Fibroblast of skin of scalp (primary cell): ENCODE measurements at places on chromosomes 16 and 17.

DNA sequence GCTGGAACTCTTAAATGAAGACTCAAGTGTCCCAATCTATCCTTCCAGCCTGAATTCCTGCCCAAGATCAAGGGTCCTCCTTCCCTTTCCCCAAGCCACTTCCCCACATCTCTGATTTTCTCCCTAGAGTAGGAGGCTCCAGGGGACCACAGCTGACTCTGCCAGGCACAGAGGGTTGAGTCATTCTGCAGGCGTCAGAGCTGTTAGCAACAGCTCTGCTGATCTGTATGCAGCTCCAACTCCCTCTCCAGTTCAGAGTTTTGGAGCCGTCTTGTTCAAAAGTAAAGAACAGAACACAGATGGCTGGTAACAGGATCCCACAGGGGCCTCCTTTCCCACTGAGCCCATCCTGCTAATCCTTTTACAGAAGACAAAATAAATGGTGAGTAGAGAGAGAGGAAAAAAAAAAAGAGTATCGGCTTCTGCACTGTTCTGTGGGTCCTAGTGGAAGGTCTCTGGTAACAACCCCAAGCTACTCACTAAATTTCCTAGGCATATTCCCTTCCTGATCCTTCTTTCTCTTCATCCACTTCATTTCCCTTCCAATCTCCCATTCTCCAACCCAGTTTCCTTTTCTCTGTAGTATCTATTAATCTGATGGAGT is 13.4 kb upstream of the TAOK1 start:
- DNase-seq: peak; percentile 73

DNA sequence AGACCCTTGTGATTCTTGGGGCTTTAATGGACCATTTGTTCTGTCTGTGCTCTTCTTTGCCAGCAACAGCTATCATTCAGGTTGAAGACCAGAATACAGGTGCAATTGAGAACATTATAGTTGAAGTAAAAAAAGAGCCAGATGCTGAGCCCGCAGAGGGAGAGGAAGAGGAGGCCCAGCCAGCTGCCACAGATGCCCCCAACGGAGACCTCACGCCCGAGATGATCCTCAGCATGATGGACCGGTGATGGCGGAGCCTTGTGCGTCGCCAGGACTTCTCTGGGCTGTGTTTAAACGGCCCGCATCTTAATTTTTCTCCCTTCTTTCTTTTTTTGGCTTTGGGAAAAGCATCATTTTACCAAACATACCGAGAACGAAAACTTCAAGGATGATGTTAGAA is 7.3 kb upstream of the CARMIL2 start:
- no peak for DNase-seq

DNA sequence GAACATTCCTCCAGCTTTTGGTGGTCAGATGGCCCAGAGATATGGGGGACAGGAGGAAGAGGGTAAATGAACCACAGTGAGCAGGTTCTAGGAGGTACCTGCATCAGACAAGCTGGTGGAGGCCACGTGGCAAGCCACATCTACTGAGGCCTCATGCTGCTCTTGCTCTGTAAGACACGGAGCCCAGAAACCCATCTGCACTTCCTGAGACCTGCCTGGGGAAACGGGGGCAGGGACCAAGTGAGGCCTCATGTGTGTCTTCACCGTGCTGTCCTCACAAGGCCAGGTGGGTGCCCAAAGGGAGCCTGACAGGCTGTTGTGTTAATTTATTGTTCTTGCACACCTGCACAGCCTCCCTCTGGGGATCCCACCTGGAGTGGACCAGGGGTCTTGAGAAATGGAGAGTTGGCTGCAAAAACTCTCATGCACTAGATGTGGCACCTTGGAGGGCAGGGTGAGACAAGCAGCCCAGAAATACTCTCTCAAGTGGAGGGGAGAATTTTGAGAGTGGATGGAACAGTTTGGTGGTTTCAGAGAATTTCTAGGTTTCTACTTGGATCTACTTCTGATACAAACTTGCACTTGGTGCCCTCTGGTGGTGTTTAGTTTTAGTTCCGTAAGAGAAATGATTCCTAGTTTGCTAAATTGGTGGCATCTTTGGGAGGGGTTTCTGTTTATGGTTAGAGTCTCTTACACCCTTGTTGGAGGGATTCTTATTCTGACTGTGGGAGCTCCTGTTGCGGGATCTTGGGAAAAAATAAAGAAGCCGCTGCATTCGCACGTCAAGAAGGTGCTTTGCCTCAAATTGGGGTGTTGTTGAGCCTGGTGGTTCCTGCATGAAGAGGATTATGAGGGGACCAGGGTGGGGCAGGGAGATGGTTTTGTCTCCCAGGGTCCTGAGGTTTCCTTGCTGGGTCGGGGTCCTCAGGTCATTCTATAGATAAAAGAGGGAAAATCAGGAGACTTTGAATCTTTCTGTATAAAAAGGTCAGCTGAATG is 47.5 kb downstream of the SLC6A2 start:
- DNase-seq: peak; percentile 64

- DNase-seq: no peak
Observed at GRCh38 chr16:4206680-4207079, 35.2 kb downstream of the SRL start.

DNA sequence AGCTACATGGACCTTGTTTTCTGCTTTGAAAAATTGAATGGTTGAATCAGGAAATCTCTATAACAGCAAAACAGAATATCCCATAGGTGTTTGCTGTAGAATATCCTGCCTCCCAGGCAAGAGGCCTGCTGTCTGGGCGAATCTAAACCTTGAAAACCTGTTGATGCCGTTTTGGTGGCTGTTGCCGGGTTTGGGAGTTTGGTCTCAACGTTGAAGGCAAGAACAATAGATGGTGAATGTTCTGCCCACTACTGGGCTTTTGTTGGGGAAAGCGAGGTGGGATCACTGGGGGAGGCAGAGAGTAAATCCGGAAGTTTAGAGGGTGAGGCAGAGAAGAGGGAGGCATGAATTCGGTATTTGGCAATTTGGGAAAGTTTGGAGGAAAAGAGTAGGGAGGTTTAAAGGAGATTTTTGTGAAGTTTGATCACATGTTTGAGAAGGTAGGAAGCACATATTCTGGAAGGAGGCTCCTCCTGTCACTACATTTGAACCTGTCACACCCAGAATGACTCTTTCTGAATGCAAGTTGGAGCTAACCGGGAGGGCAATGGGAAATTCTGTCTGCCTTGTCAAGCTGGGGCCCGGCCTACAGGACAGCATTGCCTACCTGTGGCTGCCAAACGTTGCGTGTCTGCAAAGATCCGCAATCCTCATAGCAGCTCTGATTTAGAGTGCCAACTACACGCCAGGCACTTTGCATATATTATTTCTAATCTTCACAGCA is 46.5 kb downstream of the GPRC5B start:
- no peak for DNase-seq

GRCh38 chr16:4373909-4374742 is 2.5 kb downstream of the VASN start:
- DNase-seq: peak; percentile 98

DNA sequence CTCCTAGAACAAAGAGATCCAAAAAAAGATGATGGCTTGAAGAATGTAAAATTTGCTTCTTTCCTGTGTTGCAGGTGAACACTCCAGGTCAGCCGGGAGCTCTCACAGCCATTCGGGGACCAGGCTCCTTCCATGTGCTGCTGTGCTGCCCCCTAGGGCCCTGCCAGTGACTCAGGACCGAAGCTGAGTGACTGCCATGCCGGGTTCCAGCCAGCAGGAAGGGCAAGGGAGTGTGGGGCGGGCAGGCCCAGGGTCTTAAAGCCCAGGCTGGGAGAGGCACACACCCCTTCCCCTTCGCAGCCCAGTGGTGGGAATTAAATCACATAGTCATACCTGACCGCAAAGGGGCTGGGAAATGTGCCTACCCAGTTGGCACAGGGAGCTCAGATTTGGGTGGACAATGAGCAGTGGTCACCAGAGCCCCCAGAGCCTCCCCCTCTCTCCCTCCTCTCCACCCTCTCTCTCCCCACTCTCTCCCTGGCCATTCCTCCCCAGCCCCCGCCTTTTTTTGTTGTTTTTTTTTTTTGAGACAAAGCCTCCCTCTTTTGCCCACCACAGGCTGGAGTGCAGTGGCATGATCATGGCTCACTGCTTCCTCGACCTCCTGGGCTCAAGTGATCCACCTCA is 11.5 kb downstream of the EPOP start:
- DNase-seq: peak; percentile 60

GRCh38 chr16:30569281-30569680 is 2.2 kb downstream of the ZNF688 start:
- DNase-seq: no peak

DNA sequence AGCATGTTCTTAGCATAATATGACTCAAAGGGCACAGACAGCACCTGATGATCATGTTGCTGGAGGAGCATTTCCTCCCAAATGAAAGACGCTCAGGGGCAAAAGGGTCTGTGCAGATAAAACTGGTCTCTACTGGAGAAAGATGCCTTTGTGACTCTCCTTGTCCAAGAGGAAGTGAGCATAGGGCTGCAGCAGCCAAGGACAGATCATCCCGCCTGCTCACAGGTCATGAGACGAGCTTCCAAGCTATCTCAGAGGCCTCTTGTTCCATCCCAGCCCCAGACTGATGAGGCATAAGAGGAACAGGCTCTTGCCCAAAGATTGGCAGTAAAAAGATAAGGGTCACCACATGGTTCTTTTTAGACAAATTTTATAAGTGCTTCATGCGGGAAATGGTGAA is 141.8 kb downstream of the KATNIP start:
- no peak for DNase-seq

DNA sequence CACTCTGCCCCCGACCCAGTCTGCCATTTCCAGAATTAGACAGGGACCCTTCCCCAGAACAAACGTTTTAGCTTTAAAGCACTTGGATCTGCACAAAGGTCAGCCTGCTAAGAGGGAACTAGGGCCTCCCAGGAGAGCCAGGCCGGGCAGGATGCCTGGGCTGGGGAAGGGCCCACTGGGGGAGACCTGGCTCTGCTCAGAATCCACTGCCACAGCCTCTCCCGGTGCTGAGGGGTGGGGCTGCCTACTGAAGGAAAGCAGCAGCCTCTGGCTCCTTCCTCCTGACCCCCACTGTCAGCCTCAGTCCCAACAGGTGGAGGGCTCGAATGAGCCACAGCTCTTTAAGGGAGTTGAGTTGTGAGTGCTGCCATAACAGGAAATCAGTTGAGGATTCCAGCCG is 1.7 kb downstream of the YBX2 start:
- no peak for DNase-seq

DNA sequence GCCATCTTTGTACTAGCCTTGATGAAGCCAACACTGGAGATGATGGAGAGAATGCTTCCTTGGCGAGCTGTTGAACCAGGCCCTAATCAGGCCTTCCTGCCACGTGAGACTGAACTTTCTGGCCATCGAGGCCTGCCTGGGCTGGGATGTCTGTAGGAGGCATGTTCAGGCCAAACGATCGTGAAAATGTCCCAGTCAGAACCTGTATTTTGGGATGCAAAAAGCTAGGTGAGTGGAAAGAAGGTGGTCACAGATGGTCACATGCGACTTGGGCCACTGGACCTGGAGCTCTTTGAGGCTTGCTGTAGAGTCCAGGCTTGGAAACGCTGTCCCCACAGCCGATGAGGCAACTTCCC is 12.9 kb downstream of the KNOP1 start:
- no peak for DNase-seq

GRCh38 chr16:12160249-12160648 is 183.7 kb downstream of the SNX29 start:
- DNase-seq: peak; percentile 79

DNA sequence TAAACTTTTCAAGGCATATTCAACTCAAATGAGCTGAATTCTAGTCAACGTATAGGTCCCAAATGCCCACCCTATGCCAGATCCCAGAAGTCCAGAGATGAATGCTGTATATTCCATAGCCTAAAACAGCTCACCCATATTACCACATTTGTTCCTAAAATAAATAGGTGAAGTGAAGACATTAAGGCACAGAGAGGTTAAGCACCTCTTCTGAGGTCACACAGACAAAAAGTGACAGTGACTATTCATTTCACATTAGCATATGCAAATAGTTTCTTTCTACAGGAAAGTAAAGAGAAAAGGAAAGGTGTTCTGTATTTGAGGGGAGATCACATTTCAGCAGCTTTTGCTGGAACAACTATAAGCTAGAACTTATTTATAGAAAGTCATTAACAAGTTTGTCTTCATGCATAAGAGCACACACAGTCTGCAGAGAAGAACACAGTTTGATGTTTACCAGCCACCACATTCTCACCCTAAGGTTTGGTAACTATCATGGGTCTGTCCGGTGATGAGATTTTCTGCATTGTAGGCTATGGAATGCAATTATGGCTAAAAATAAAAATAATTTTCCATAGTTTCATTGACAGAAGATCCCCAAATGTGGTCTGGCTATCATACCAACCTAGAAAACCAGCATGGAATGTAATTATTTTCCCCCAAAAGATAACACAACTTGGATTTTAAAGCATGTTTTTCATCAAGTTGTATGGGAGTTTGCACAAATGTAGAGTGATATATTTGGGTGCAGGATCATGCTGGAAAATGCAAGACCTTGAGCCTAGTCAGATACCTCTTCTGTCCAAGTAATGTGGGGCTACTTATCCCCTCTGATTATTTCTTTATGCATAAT is 402.1 kb downstream of the UTP18 start:
- no peak for DNase-seq

- DNase-seq: peak; percentile 48
Observed at GRCh38 chr16:8958344-8959167, 5.2 kb downstream of the USP7 start.

DNA sequence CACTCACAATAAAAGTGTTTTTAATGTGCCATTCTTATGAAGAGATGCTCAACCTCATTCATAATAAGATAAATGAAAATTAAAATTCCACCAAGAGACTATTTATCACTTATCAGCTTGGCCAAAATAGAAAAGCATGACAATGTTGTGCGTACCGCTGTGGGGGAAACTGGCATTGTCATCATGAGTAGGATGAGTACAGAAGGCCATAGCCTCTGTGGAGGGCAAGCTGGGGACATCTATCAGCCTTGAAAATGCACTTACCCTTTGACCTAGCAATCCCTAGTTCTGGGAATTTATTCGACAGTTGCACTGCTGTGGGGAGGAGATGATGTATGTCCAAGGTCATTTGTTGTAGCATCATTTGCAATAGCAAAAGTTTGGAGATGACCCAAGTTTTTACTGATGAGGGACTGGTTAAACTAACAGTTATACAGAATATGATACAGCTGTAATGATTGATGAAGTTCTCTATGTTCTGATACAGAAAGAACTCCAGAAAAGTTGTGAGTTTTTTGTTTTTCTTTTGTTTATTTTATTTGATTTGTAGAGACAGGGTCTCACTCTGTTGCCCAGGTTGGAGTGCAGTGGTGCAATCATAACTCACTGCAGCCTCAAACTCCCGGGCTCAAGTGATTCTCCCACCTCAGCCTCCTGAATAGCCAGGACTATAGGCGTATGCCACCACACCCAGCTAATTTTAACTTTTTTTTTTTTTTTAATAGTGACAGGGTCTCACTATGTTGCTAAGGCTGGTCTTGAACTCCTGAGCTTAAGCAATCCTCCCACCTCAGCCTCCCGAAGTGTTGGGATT is 13.7 kb upstream of the PRKCB start:
- no peak for DNase-seq

DNA sequence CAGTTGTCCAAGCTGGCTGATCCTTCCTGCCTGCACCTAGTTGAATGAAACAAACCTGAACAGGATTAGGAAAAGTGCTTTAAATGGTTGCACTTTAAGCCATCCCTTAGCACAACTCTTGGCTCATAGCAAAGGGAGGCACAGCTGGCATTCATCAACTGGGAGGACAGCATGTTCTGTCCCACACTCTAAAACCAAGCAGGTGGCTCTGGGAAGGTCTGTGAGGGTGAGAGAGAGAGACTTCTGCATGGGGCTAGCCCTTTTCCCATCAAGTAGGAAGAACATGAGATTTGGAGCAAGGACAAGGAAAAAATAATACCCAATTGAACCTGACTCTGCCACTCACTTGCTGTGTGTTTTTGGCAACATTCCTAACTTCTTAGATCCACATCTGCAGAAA is 140.9 kb upstream of the CCL2 start:
- no peak for DNase-seq

GRCh38 chr17:8994319-8994718 is 27.0 kb upstream of the NTN1 start:
- DNase-seq: peak; percentile 50
